Endothelial cell of umbilical vein (primary cell): ENCODE measurements at places on chromosomes 3 and 15. TPM values are rescaled to one million over a fixed set of nuclear protein-coding genes. Genes with fewer than 3 reads are reported as not detected.

B3GNT5 gene
- 3.3 and 4.1 TPM in 2 replicates for polyA plus RNA-seq

LRRC49 gene
- 3.0 and 3.7 TPM in 2 replicates for polyA plus RNA-seq

ZPLD1 gene
- not detected in 2 replicates for polyA plus RNA-seq

UQCC5 gene
- polyA plus RNA-seq: 9.9 and 28.2 TPM in 2 replicates

CCR9 gene
- polyA plus RNA-seq: not detected in 2 replicates

SLC24A5 gene
- not detected in 2 replicates for polyA plus RNA-seq

KBTBD13 gene
- polyA plus RNA-seq: not detected in 2 replicates

C3orf80 gene
- 0.03 and 0.04 TPM in 2 replicates for polyA plus RNA-seq

PLAAT1 gene
- 0.54 and 0.58 TPM in 2 replicates for polyA plus RNA-seq

CTXN2 gene
- polyA plus RNA-seq: 0.01 TPM in 1 of 2 replicates, not detected in the other

DPPA2 gene
- polyA plus RNA-seq: not detected in 2 replicates

TASOR gene
- 9.7 and 11.2 TPM in 2 replicates for polyA plus RNA-seq

SKOR1 gene
- 0.05 and 0.06 TPM in 2 replicates for polyA plus RNA-seq

CCDC9B gene
- 4.8 and 7.6 TPM in 2 replicates for polyA plus RNA-seq

PRICKLE2 gene
- 2.8 and 3.0 TPM in 2 replicates for polyA plus RNA-seq

BCHE gene
- 0.40 and 0.66 TPM in 2 replicates for polyA plus RNA-seq

SH3GL3 gene
- not detected in 2 replicates for polyA plus RNA-seq

ARL14 gene
- not detected in 2 replicates for polyA plus RNA-seq

NEDD4 gene
- polyA plus RNA-seq: 8.9 and 9.2 TPM in 2 replicates

DUOX1 gene
- not detected in 2 replicates for polyA plus RNA-seq

GOLGA6L4 gene
- polyA plus RNA-seq: 1.1 and 1.8 TPM in 2 replicates

PIGZ gene
- polyA plus RNA-seq: 6.5 and 7.0 TPM in 2 replicates

ACTRT3 gene
- 2.1 and 2.6 TPM in 2 replicates for polyA plus RNA-seq

GOLGA6L9 gene
- polyA plus RNA-seq: 1.0 and 1.3 TPM in 2 replicates

HRG gene
- polyA plus RNA-seq: not detected in 2 replicates

TOP2B gene
- 12.9 and 20.4 TPM in 2 replicates for polyA plus RNA-seq

MYL3 gene
- polyA plus RNA-seq: not detected in 2 replicates

POPDC2 gene
- 0.57 and 1.3 TPM in 2 replicates for polyA plus RNA-seq

TNFAIP8L3 gene
- polyA plus RNA-seq: 7.6 and 8.8 TPM in 2 replicates

SLCO3A1 gene
- 0.92 and 1.2 TPM in 2 replicates for polyA plus RNA-seq

PLSCR4 gene
- 91.7 and 105 TPM in 2 replicates for polyA plus RNA-seq

PDCD7 gene
- 11.1 and 12.1 TPM in 2 replicates for polyA plus RNA-seq

RBPMS2 gene
- 2.3 TPM in 2 replicates for polyA plus RNA-seq

SSR3 gene
- polyA plus RNA-seq: 155 and 160 TPM in 2 replicates

COL8A1 gene
- polyA plus RNA-seq: 581 and 634 TPM in 2 replicates

RASGRP1 gene
- 0.15 and 0.16 TPM in 2 replicates for polyA plus RNA-seq

PLA2G4D gene
- not detected in 2 replicates for polyA plus RNA-seq

ATP13A5 gene
- polyA plus RNA-seq: not detected in 2 replicates

PAQR9 gene
- polyA plus RNA-seq: not detected in 2 replicates

MEIS2 gene
- polyA plus RNA-seq: 26.2 and 28.4 TPM in 2 replicates

SEC22A gene
- 25.1 and 26.8 TPM in 2 replicates for polyA plus RNA-seq

ANKUB1 gene
- not detected in 2 replicates for polyA plus RNA-seq

RSRC1 gene
- 1.2 and 1.8 TPM in 2 replicates for polyA plus RNA-seq

PRSS50 gene
- polyA plus RNA-seq: not detected in 2 replicates

FEZF2 gene
- polyA plus RNA-seq: not detected in 2 replicates

IGF2BP2 gene
- 5.6 and 10.7 TPM in 2 replicates for polyA plus RNA-seq

APH1B gene
- polyA plus RNA-seq: 14.0 and 14.6 TPM in 2 replicates

C3orf85 gene
- polyA plus RNA-seq: not detected in 2 replicates

C3orf38 gene
- 4.2 and 5.2 TPM in 2 replicates for polyA plus RNA-seq

WNT5A gene
- 0.08 and 0.16 TPM in 2 replicates for polyA plus RNA-seq

STXBP5L gene
- not detected in 2 replicates for polyA plus RNA-seq

CFAP91 gene
- 0.54 and 1.0 TPM in 2 replicates for polyA plus RNA-seq

TOPAZ1 gene
- polyA plus RNA-seq: not detected in 2 replicates
